Fibroblast of skin of abdomen (primary cell): ENCODE measurements at places on chromosomes 2 and 18.

GRCh38 chr2:175871331-175872004, 130.6 kb downstream of the LNPK start:
- DNase-seq = peak; percentile 67

GRCh38 chr18:49997558-49997957, 184.2 kb upstream of the ACAA2 start:
- DNase-seq = no peak

- no peak for DNase-seq
These were observed 8.4 kb downstream of the NCAPH start for GRCh38 chr2:96344011-96344410.

- no peak for DNase-seq
These were observed 441.0 kb downstream of the TXNL1 start for GRCh38 chr18:56197241-56197859.

DNA sequence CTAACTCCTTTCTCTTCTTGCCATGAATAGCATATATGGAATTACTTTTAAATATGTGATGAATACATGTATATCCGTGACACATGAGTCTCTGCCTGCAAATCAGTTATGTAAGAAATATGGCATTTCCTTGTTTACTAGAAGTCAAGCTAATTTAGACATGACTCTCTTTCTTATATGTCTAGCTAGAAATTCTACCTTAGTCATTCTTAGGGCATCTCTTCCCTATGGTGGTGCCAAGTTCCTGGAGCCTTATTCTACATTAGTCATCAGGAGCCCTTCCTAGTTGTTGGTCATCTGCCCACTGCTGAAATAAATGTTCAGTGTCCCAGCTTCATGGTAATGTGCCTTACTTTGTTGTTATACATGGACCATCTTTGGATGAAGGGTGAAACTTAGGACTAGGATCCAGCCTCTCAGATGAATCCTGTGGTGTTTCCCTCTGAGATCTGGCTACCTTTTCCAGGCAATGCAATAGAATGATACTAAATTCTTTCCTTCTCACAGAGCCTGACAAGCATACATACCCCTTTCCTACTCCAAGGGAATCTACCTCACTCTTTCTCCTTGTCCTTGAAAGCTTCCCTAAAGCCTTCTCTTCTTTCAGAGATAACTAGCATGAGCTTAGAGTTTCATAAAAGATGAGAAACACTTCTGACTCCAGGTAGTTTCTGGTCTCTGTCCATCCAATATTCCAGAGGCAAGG, 415.3 kb upstream of the VWC2L start:
- DNase-seq = peak; percentile 91

GRCh38 chr2:190354003-190354690, 10.8 kb downstream of the INPP1 start:
- DNase-seq = no peak

DNA sequence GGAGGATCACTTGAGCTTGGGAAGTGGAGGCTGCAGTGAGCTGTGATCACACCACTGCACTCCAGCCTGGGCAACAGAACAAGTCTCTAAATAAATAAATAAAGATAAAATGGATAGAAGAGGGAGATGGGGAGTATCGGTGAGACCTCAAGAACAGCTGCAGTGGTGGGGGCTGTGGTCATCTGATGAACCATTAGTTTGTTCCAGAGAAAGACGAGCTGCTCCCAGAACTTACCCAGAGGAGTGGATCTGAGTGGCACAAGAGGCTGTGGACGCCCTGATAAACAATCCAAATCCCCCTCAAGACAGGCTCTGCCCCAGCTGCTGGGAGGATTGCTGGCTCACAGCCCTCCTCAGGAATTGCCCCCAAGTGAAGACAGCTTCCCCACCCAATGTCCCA, 26.7 kb downstream of the TMEM127 start:
- DNase-seq = no peak

- DNase-seq = no peak
These were observed 95.7 kb downstream of the MAIP1 start for GRCh38 chr2:200050921-200051610.

DNA sequence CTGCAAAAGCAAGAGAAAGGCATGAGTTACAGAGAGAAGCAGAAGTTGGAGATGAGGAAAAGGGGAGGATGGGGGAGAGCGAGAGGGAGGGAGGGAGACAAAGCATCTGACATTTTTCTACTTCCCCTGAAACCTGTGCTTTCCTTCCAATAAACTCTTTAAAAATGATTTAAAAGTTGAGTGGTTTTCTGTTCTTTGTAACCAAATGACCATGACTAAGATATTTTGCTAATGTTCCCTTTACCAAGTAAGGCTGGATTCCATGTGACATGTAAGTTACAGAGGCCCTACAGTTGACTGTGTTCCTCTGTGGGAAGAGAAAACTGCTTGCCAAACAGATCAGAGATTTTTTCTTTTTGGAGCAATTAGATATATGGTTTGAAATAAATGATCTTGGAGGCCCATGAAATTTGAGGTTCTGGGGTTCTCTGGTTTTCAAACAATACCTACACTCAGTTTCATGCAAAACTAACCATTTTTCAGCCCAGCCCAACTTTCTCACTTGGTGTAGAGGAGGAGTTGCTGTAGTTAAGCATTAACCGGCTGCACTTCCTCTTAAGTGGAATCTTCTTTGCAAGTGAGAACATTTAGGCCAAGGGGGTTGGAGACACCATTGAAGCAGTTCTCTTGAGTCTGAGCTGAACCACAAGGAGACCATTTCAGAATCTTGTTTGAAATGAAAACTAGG, 34.5 kb downstream of the INSIG2 start:
- no peak for DNase-seq

GRCh38 chr2:44852594-44852993, 88.9 kb upstream of the SIX3 start:
- DNase-seq = no peak

DNA sequence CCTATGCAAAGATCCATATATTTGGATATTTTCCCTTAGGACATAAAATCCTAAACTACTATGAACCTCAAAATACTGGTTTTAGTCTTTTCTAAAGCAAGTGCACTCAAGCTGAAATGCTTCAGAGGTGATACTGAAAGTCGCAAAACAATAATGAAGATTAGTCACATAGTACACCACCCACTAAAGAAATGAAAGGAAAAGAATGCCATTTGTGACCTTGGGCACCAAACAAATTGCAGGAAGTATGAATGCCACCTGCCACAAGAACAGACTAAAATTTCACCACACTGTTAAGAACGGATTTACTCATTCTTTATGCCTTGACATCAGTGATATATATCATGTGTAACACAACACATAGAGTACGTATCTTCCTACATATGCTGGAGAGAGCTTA, 161.5 kb downstream of the ZNF521 start:
- DNase-seq = no peak

DNA sequence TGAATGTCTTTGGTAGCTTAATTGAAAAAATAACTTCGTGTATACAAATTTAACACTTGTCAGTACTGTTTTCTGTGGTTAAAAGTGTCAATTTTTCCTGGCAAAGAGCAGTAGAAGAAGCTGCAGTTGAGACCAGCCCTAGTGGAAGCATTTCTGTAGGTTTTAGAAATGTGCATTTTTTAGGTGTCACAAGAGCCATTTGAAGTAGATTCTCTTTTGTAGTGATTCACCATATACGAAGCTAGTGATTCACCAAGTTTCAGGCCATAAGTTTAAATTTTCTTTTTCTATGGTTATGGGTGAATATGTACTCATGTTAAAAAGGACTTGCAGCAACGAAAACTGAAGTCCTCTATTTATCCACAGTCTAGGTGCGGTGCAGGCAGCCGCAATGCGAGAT, 4.2 kb downstream of the NABP1 start:
- peak; percentile 66 for DNase-seq

GRCh38 chr2:43007901-43008300, 215.5 kb upstream of the HAAO start:
- DNase-seq = no peak

GRCh38 chr18:45596036-45596435, 19.2 kb upstream of the SLC14A2 start:
- no peak for DNase-seq

DNA sequence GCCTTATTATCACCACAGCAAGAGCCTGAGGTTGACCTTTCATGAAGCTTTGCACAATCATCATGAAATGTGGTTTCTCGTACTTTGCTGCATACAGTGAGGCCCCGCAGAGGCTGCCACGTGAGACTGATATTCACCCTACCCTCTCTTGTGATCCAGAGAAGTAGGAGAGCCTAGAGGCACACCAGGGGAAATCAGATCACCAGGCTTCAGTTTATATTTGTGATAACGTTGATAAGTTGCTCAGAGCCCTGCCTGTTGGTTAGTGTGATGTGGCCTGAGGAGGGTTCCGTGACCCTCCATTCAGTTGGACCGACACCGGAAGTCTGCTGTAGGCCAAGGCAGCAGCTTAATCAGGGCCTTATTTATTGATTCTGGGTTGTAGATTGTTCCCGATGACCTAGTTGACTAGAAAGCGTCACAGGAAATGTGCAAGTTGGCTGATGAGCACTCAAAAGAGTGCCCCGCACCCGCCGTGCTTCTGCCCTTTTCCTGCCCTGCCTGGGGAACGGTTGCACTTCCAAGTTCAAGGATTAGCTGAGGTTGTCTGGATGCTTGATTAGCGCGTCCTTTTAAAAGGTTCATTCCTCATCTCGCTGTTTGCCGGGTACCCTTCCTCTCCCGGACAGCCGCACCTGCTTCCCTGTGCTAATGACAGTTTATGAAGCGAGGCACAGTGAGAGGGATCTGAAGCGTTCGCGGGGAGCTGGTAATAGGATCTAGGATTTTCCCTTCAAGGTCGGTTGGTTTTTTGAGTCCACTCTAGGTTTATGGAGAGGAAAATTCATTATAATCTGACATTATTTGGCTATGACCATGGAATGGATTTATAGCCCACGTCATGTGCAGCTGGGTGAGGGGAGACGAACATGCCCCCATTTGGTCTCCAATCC, 146.4 kb downstream of the SH3RF3 start:
- no peak for DNase-seq

DNA sequence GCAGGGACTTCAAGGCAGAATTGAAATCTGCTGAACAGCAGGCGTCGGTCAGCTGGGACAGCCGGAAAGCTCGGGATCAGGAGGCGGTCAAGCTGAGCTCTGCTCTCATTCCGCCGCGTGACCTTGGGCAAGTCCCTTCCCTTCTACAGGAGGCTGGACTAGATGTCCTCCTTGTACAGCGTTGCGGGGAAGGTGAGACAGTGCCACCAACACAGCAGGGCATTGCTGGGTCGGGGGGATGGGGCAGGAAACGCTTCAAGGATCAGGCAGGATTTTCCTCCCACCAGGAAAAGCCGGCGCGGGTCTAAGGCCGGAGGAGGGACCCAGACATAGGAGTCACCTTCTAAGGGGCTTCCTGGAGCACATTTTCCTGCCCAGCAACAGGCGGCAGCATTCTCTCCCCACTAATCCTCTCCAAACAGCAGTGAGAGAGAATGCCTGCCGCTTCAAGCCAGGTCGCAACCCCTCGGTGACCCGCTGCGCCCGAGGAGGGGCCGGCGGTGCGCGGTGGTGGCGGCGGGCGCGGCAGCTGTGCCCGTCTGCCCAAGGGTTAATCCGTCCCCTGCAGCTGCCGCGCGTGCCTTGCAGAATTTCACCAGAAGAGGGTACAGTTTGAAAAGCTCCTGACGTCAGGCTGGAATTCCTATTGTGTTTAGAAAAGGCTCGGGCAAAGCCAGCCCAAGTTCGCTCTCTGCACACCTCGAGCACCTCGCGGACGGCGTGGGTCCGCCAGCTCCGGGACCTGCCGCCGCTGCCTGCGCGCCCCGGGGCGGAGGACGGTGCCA, at the start of gene KCNF1:
Gene KCNF1, plus strand, starts transcription at position 644 of the 785 bp plus-strand sequence. CDS start 493 bp downstream, outside the sequence.
- DNase-seq = peak; percentile 58

- no peak for DNase-seq
These were observed 492.2 kb upstream of the GCFC2 start for GRCh38 chr2:76202866-76203265.

GRCh38 chr2:23596316-23596885, 211.4 kb downstream of the KLHL29 start:
- DNase-seq = peak; percentile 26

GRCh38 chr2:52857722-52858121, 909.9 kb upstream of the CHAC2 start:
- no peak for DNase-seq

DNA sequence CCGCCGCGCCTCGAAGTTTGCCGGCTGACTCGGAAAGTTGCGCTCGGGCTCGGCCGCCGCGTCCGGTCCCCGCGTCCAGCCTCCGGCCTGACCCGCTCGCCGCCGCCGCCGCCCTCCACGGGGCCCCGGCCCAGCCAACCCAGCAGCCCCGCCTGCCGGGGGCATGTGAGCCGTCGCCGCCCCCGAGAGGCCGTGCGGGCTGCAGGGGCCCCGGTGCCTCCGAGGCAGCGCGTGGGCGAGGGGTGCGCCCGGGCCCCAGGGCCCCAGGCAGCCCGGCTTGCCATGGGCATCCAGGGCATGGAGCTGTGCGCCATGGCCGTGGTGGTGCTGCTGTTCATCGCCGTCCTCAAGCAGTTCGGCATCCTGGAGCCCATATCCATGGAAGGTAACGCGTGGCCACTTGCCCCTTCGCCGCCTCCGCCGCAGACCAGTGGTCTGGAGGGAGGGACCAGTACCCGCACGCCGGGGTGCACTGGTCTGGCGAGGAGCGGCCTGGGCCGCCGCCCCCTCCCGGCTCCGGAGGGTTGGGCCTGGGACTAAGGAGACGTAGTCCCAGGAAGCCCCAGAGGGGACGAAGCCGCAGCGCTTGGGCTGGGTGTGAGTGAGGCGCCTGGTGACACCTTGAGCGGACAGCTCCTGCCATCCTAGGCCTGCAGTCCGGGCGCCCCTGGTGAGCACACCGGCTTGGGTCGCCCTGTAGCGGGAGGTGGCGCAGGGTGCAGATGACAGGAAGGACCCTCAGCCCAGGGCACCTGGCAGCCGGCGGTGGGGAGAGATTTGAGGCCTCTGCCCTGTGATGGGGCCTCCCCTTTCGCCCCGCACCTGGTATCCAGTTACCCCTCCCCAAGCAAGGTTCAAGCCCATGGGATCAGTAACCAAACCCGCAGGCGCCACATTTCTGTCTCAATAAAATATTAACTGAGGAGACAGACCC, 49.9 kb downstream of the KCNIP3 start:
- DNase-seq = peak; percentile 8

DNA sequence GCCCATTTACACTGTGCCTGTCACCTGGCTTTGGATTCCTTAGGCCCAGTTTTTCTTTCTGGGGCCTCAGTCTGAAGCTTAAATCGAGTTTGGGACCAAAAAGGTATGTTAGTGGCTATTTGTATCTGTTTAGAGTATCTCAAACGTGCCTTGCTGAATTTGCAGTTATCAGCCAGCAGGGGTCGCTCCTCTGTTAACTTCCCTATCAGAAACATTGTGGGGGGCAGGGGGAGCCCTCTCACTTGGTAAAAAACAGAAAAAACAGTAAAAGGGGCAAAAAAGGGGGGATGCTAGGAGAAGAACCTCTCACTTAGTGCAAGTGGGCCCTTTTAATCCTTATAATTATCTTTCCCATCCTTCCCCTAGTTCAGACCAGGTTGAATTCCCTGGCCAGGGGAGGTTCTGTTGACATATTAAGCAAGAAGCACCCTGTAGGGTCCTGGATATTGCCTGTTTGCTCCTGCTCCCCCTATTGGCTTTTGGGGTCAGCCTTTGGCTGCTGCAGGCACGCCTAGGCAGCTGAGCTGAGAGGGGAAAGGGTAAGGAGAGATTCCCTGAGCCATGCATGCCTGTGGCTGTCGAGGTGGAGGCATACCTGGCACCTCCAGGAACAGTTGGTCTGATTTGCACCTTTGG, 8.8 kb upstream of the IFIH1 start:
- no peak for DNase-seq
